ENCODE measurements at places on chromosomes 16 and 17.

GRCh38 chr16:10123141-10123540 lies 59.1 kb downstream of the GRIN2A start:
- no peak for DNase-seq

DNA sequence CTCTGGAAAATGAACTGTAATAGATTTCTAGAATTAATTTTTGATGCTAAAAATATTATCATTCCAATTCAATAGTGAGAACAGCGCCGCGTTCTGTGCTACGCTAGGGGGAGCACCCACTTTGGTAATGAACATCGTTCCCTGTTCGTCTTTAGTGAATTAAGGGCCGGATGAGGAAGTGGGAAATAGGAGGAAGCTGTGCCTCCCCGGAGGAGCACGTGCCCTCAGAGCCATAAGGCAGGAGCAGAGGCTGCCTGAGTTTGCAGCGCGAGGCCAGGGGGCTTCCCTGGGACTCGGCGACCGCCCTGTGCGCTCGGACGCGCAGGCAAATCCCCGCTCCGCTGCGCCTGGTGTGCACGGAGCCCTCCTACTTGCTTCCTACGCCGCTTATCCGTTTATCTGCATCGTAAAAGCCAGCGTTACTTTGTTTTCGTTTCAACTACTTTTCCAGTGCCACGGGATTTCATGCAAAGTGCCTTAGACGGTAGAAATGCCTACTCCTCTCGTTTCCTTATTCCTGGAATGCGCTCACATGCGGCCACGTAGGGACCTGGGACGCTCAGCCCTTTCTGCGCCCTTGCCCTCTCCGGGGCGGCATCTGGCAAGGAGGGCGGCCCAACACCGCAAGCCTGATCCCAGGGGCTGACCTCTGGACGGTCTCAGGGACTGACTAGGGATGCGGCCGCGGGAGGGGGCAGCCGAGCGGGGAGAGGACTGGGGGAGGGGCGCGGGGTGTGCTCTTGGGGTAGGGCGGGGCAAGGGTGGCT lies 76.4 kb downstream of the KCNJ12 start:
- peak; percentile 67 for DNase-seq

DNA sequence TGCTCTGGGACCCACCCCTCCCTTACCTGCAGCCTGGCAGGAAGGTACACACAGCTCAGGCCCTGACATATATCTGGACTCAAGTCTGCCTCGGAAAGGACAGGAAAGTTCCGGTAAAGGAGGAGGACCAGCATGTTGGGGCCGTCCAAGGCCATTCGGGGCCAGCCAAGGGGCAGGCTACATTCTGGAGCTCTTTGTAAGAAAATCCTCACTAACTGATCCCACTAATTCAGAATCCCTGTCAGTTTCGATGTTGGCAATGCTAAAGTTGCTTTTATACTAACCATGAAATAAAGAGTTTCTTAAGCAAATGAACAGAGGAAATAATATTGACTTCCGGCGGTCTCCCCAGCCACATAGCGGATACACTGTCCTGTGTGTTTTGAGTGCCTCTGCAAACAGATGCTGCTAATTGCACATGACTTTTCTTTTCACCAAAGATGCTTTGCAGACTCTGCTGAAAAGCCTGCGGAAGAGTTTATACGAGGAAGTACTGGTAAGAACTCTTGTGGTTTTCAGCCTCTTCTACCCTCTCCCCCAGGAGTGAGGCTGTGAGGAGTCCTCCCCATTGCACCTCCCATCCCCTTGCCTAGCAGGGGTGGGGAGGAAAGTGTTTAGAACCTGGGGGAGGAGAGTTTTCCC lies 54.8 kb downstream of the PLXDC1 start:
- DNase-seq: no peak

GRCh38 chr17:1532836-1533602 lies 16.6 kb upstream of the INPP5K start:
- DNase-seq: no peak

GRCh38 chr16:73057291-73058210 lies 9.6 kb upstream of the ZFHX3 start:
- DNase-seq: no peak

DNA sequence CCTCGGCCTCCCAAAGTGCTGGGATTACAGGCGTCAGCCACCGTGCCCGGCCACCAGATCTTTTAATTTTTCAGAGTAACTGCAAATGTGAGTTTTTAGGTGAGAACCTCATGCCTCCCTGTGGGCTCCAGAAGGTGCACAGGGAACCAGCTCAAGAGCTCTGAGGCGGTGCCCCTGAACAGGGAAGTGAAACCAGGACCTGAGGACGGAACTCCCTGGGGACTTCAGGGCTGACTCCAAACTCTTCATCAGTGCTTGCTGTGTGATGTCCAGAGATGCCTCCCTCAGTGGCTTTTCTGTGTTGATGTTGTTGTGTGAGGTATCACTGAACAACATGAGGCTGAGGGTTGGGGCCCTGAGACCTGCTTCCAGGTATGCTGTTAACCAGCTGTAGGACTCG lies 23.8 kb downstream of the SLC12A3 start:
- DNase-seq: no peak

DNA sequence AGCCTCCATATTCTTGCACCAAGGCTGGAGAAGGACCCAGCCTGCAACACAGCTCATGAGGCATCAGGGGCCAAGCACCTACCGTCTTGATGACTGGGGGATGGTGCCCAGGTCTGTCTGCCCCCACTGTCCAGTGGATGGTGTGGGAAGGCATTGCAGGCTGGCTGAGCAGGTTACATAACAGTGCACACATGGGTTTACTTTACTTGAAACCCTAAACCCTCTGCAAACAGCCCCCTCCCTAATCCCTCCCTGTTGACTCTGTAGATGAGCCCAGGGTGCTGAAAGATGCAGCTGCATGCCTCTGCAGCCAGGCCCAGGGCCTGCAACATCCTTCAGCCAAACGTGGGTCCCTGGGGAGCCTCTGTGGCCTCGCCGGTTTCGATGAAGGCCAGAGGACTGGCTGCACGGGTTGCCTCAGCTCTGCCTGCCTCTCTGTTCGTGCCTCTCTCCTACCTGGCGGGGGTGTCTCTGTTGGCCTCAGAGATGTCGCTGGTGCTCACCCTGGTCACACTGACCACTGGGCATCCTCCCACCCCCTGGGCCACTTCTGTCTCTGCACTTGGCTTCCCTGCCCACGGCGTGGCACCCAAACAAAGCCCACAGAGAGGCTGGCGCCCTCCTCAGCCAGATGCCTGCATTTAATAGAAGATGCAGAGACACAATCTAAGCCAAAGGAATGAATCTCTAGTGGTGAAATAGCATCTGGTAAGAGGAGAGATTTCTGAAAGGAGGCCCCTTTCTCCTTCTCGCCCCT lies 95.1 kb downstream of the METRNL start:
- peak; percentile 71 for DNase-seq

DNA sequence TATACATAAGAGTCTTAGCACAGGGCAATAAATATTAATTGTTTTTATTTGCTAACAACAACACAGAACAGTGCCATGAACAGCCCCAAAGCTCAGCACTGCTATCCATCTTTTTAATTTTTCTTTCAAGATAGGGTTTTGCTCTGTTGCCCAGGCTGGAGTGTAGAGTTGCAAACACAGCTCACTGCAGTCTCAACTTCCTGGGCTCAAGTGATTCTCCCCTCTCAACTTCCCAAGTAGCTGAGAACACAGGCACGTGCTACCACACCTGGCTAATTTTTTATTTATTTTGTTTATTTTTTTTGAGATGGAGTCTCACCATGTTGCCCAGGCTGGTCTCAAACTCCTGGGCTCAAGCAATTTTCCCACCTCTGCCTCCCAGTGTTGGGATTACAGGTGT lies 47.6 kb upstream of the AKAP1 start:
- DNase-seq: no peak

GRCh38 chr16:20849589-20850390 lies 43.5 kb downstream of the REXO5 start:
- peak; percentile 88 for DNase-seq

- no peak for DNase-seq
These were observed 563.9 kb upstream of the PSMD7 start for GRCh38 chr16:73732681-73733080.

DNA sequence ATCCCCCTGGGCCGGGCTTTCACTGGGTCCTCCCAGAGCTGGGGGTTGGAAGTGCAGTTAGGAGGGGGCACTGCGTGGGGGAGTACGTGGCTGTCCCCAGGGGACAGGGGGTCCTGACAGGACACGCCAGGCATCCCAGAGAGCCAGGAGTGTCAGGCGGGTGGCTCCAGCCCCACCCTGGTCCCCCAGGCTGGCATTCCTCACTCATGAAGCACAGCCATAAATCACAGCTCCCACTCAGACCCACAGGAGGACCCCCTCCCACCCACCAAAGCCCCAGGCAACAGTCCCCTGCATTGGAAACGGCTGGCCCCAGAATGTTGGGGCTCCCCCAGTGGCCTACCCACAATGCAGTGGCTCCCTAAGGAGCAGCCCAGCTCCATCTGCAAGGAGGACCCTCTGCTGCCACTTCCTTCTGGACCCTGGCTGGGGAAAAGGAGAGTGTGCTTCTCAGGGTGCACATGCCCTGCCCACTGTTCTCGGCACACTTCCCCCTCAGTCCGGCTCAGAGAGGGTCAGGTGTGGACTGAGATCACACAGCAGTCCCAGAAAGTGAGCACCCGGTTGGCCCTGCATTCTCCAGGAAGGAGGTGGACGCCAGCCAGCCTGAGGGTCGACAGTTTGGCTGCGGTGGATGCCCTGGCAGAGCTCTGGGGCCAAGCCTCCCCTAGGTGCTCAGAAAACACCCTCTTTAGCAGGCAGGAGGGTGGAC lies 7.3 kb upstream of the FOXN1 start:
- DNase-seq: no peak

- no peak for DNase-seq
These were observed 204.1 kb upstream of the NLRP1 start for GRCh38 chr17:5788266-5788900.

DNA sequence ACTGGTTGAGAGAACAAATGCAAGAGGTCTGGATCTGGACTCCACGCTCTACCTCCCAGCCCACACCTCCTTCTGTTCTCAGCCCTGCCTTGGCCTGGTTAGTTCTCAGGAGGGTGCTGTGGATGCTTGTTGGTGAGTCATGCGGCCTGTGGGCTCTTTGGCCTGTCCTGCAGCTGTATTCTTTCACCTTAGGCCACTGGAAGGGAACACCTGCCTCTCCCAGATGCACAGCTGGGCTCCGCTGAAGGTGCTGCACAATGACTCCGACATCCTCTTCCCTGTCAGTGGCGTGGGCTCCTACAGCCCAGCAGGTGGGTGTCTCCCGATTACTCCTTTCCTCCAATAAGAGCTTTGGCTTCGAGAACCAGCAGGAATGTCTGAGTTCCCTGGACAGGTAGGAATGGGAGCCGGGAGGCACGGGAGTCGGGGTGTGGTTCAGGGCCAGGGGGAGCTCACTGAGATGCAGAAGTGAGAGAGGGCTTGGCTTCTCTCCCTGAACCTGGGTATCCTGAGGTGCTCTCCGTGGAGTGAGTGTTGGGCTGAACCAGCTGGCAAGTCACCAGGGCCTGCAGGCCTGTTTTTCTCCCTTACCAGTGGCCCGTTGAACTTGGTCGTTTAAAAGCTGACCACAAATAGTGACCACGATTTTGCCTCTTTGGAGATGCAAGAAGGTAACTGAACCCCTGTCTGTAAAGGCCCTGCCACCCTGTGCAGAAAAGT lies 85.0 kb downstream of the SNX29 start:
- DNase-seq: no peak

DNA sequence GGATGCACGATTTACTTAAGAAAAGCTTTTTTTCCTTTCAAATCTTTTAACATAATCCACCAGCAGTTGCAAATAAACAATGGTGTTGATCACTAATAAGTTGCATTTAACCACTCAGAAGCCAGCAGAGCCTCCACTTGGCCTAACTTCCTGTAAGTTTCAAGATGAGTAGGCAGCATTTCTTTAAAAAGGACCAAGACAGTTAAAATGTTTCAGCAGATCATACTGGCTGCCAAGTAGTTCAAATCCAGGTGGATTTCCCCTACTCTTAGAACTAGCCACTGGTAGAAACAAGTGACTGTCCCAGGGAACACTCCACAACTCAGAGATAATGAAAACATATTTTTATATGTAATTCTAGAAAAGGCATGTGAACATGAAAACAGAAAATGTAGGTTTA lies 17.0 kb upstream of the RFFL start:
- no peak for DNase-seq

- no peak for DNase-seq
These were observed 8.4 kb downstream of the CES1 start for GRCh38 chr16:55824473-55825000.

GRCh38 chr17:20968913-20969616 lies 73.7 kb downstream of the USP22 start:
- DNase-seq: no peak

DNA sequence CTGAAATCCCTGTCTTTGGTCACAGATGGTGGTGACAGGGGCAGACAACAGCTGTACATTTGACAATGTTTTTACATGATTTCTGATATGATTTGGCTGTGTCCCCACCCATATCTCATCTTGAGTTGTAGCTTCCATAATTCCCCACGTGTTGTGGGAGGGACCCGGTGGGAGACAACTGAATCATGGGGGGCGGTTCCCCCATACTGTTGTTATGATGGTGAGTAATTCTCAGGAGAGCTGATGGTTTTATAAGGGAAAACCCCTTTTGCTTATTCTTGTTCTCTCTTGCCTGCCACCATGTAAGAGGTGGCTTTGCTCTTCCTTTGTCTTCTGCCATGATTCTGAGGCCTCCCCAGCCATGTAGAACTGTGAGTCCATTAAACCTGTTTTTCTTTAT lies 353.9 kb downstream of the CPPED1 start:
- DNase-seq: peak; percentile 17

DNA sequence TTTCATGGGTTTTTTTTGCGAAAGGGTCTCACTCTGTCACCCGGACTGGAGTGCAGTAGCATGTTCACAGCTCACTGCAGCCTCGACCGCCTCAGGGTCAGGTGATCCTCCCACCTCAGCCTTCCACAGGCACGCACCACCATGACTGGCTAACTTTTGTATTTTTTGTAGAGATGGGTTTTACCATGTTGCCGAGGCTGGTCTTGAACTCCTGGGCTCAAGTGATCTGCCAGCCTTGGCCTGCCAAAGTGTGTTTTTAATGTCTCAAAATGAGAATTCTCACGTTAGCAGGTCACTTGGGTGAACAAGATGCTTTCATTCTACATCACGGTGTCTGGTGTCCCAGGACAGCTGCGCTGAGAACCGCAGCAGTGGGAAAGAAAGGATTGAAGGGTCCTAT lies 3.2 kb downstream of the FBXO31 start:
- DNase-seq: no peak

GRCh38 chr16:84949772-84950436 lies 61.4 kb downstream of the ZDHHC7 start:
- no peak for DNase-seq

DNA sequence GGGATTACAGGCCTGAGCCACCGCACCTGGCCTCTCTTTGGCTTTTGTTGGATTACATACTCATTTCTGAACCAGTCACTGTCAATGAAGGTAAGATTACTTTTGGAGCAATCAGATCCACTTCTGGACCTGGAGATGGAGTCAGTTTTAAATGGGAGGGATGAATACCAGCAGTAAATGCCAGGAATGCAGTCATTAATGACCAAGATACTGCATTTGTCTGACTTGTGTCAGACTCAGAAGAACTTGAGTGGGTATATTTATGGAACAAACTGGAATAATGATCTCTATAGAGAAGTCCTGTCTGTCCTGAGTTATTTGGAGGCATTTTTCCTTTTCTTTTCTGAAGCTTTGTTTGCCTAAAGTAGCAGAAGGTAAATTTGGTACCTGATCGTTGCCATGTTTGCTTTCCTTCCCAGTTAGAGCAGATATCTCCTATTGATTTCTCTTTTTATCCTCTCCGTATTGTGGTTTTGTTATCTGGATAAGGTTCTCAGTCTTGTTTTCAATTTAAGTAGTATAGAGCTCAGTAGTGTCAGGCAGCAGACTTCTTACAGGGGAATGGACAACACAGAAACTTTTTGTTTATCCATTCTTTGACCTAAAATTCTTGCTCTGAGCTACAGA lies 10.7 kb downstream of the NLK start:
- DNase-seq: no peak
